ENCODE measurements at places on chromosomes 7 and 10. TPM values are rescaled to one million over a fixed set of nuclear protein-coding genes. Genes with fewer than 3 reads are reported as not detected.

DNA sequence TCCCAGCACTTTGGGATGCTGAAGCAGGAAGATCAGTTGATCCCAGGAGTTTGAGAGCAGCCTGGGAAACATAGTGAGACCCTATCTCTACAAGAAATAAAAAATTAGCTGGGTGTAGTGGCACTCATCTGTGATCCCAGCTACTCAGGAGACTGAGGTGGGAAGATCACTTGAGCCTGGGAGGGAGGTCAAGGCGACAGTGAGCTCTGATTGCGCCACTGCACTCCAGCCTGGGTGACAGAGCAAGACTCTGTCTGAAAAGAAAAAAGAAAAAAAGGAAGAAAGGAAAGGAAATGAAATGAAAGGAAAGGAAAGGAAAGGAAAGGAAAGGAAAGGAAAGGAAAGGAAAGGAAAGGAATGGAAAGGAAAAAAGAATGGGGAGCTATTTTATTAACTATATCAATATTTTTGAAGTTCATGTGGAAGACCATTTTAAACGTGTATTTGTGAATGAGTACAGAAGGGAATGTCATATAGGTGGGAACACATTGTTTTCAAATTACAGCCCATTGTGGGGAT is 7.1 kb upstream of the IFIT2 start:
- DNase-seq: no peak

GRCh38 chr10:19629567-19629966 is 186.7 kb upstream of the PLXDC2 start:
- DNase-seq: peak; percentile 39

DNA sequence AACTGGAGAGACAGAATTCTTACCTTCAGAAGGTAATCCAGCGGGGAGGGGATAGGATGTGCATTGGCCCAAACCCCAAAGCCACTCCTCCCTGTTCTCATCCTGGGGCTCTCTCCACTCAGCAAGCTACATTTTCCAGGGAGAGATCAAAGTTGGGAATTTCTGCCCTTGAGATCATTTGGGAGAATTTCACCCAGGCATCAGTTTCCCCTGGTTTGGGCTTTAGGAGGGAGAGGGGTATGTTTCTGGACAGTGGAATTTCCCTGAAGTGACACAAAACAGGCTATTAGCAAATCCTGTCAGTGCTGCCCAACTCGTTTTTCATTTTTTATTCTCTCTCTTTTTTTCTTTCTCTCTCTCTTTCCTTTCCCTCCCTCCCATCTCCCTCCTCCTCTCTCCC is 35.7 kb downstream of the CYP17A1 start:
- DNase-seq: peak; percentile 31

GRCh38 chr7:101085162-101085964 is at the start of gene TRIM56:
TSS of gene TRIM56 (plus strand) at chr7:101085481. CDS start at chr7:101087313, 1,832 bp downstream.
- peak; percentile 82 for DNase-seq

LIPM gene
- polyA plus RNA-seq: not detected

GPR26 gene
- 0.07 TPM for polyA plus RNA-seq

SLC39A12 gene
- polyA plus RNA-seq: not detected

FKBP6 gene
- 0.60 TPM for polyA plus RNA-seq
